Coronary artery (tissue), 2 donors: ENCODE measurements at places on chromosomes 3 and 15.

DNA sequence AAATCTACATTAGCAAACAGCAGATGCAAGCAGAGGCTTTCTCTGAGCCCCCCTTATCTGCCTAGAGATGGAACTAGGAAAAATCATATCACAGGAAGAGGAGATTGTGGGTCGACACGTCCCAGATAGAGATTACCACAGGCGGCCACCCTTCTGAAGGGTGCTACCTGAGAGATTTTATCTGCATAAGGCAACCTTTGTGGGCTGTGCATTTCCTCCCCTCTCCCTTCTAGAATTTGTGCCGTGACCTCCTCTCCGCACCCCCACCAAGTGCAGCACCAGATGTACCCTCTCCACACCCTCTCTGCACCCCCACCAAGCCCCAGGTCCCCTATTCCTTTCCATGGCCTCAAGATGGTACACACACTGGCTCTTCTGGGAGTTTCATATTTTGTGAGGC, 27.4 kb downstream of the METTL6 start:
- no peak for DNase-seq

GRCh38 chr15:62578960-62579359, 413.9 kb upstream of the C2CD4B start:
- no peak for DNase-seq

GRCh38 chr3:47283193-47283537, 421 bp downstream of the KLHL18 start:
- DNase-seq, result no peak

- DNase-seq, result peak; percentile 59
Measured at GRCh38 chr3:186281176-186281575, 80.9 kb downstream of the DGKG start.

- no peak for DNase-seq
Measured at GRCh38 chr3:15361494-15362214, 29.3 kb upstream of the SH3BP5 start.

GRCh38 chr15:37100966-37101215, 542 bp upstream of the MEIS2 start:
- DNase-seq, result no peak
